ENCODE measurements at places on chromosomes 2 and 18.
A peak's percentile ranks its signal among the peaks of the same experiment; 100 is the strongest.

DNA sequence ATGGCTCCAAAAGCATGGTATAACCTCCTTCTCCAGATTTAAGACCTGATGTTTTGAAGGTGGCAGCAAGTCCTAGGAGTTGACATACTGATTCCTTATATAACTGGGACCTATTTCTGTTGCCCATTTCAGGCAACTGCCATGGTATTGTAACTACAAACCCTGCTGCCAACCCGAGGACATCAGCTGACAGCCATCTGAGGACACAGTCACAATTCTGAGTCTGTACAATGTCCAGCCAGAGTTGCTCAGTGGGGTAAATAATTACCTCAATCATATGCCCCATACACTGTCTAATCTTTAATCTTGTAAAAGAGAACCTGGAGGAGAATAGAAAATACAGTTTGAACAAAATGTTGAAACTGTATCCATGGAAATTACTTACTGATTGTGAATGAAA is 8.7 kb upstream of the GAREM2 start:
- no peak for DNase-seq

GRCh38 chr2:211161236-211161635 is 604.8 kb downstream of the CPS1 start:
- DNase-seq, result peak; percentile 20

GRCh38 chr2:35978218-35978617 is 377.4 kb upstream of the CRIM1 start:
- DNase-seq, result no peak

- DNase-seq, result no peak
These were observed 81.7 kb downstream of the COL4A4 start for GRCh38 chr2:227082286-227082685.

DNA sequence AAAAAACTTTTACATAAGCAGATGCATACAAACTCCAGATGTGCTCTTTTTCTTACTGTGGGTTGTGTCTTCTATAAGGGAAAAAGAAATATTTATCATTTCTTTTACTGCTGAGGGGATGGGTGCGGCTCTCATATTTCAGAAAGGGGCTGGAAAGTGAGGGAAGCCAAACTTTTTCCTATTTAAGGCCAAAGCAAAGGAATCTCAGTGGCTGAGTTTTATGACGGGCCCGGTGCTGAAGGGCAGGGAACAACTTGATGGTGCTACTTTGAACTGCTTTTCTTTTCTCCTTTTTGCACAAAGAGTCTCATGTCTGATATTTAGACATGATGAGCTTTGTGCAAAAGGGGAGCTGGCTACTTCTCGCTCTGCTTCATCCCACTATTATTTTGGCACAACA is at the start of gene COL3A1:
TSS of gene COL3A1 (plus strand) at position 210 of the 400 bp plus-strand sequence. CDS start at position 327, 117 bp downstream.
- peak; percentile 66 for DNase-seq

- peak; percentile 44 for DNase-seq
These were observed 125.6 kb downstream of the GRB14 start for GRCh38 chr2:164495491-164496223.

DNA sequence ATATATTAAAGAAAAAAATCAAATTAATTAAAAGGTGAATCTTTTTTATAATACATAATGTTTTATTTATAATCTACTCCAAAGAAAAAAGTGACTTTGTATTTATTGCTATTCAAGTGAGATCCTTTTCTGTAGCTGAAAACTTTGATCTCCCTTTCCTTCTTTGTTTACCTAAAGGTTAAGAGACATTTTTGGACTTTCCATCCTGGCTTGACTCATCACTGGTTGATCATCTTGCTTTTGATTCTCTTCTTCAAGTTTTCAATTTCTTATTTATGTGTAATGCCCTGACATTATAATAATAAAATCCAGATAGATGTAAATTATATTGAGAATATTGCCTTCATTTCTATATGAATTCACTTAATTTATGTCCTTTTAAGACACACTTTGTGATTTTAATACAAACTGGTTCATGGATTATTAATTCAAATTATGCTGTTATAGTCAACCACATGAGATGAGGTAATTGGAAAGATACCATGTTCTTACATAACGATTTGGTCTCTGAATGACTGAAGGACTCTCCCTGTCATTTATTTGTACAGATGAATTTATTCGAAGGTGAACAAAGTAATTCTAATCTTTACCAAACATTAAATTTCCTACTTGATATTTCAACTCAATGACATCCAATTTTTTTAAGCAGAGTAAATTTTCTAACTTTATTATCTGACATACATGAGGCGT is 184.4 kb downstream of the TGIF1 start:
- no peak for DNase-seq

GRCh38 chr2:66813976-66814375 is 379.1 kb downstream of the MEIS1 start:
- peak; percentile 6 for DNase-seq

DNA sequence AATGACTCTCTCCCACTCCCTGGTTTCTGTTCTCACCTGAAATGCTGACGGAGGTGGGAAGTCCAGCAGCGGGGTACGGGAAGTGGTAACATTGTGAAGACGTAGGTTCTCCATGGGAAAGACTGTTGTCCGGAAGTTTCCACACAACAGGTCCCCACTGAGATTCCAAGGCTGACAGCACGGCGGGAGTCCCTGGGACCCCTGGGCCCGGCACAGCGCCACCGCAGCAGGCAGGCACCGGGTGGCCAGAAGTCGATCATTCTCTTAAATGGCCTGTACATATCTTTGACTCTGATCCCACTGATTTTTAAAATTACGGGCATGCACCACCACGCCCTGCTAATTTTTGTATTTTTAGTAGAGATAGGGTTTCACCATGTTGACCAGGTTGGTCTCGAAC is 201.0 kb upstream of the SALL3 start:
- DNase-seq, result no peak

- peak; percentile 77 for DNase-seq
These were observed 89.6 kb downstream of the MCFD2 start for GRCh38 chr2:46825939-46826568.

GRCh38 chr18:58893388-58894099 is 28.9 kb downstream of the ZNF532 start:
- no peak for DNase-seq

- peak; percentile 65 for DNase-seq
These were observed 33.3 kb downstream of the NDUFA10 start for GRCh38 chr2:239991689-239992314.

DNA sequence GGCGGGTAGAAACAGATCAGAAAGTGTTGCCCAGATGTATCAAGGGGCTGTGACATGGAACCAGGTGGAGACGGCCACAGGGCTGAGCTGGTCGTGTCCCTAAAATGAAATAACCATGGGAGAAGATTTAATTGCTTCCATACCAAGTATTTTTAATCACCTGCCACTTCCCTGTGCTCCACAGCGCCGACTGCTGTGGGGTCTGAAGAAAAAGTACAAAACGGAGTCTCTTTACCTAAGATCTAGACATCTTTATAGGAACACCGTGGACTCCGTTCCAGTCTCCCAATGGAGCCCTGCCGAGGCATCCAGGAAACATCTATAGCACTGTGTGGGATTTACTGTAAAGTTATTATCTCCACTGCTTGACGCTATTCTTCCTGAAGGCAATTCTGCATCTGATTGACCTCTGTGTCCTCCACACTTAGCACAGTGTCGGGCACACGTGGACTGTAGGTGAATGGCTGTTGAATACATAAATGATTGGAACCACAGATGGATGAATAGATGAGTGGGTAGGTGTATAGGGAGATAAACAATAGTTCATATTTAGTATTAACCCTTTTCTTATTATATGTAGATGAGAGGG is 21.6 kb upstream of the GYPC start:
- DNase-seq, result no peak

DNA sequence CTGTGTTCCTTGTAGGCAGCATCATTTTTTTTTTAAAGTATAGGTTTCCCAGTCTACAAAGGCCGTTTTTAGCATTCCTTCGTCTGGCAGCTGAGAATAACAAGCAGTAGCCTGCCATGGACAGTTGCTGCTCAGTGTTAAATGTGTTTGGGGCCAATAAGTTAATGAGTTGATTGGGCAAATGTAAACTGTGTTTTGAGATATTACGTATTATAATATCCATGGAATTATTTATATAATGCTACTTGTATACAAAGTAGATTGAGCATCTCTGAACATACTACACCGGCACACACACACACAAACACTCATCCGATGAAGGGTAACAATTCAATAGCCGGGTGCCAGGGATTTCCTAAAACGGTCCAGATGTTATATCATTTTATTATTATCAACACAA is 97.2 kb downstream of the IRS1 start:
- DNase-seq, result no peak

GRCh38 chr2:43269074-43269572 is 42.7 kb upstream of the ZFP36L2 start:
- DNase-seq, result peak; percentile 97

- peak; percentile 86 for DNase-seq
These were observed 153.6 kb upstream of the DSEL start for GRCh38 chr18:67670024-67670543.

- DNase-seq, result peak; percentile 62
These were observed 3.1 kb upstream of the GMPPA start for GRCh38 chr2:219495531-219496122.

DNA sequence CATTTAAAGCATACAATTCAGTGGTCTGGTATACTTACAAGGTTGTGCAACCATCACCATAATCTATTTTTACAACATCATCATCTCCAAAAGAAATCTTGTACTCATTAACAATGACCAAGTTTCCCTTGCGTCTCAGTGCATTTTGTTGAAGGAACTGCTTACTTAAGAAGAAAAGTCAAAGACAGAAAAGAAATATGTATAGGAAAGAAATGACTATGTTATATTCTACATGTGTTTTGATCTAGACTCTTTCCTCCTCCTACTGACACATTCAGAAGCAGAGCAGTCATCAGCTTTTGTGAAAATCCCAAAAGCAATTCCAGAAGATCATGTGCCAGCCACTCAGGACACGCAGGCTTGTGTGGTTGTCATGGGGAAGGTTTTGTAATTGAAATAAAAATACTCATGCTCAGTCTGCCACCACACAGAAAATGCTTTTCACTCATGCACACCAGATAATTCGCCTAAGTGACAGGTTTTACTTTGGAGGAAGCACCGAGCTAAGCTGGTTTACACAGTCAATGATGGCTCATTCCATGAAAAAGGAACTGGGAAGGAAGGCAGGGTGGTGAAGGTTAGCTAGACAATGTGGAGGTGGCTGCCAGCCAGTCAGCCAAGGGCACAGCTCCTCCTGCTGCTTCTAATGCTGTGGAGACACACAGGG is 158.5 kb upstream of the REV1 start:
- no peak for DNase-seq

DNA sequence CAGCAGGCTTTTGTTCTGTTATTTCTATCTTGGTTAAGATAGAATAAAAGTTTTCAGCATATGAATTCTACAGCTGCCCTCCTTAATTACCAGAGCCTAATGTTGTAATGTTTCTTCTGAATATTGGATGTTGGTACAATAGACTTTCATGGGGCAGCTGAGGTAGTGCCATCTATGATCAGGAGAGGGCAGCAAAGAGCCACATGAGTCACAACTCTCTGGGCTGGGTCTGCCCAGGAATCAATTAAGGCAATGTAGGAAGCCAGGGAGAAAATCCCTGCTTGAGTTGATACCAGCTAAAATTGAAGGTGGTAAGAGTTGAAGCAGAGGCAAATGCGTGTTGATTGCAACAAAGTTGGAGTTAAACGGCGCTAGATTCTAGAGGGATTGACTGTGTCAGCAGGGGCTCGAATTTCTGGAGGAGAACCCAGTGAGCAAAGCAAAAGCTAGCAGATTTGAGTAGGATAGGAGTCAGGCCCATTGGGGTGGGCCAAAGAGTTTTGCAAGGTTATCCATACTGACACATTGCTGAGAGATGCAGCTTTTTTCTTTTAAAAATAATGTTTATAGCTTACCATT is 10.6 kb upstream of the MC5R start:
- DNase-seq, result peak; percentile 61

- no peak for DNase-seq
These were observed 104.5 kb downstream of the TDRD15 start for GRCh38 chr2:21228041-21228895.

Data from brain microvascular endothelial cell (primary cell).